ENCODE measurements at places on chromosomes 4 and X.

GRCh38 chr4:25970226-25970675 is 56.2 kb downstream of the SMIM20 start:
- DNase-seq, result no peak

- no peak for DNase-seq
These were observed 73.0 kb upstream of the ADGRG2 start for GRCh38 chrX:19195243-19195610.

DNA sequence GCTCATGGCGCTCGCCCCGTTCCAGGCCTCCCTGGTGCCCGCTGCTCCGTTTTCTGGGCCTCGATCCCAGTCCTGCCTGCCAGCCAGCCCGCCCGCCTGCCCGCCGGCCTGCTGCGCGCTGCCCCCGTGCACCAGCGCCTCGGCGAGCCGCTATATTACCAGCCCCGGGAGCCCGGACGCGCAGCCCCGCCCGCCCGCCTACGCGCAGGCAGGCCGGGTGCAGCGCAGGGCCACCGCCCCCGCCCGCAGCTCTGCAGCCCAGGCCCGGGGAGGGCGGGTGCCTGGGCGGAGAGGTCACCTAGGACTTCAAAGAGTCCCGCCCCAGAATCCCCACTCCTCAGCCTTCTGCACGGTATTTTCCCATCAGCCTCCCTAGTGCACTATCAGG is at the start of gene MAOB:
Gene MAOB (minus strand): TSS at position 157 of the 388 bp plus-strand sequence. CDS start 151 bp downstream, at position 6.
- no peak for DNase-seq

GRCh38 chr4:48380583-48381167 is 39.3 kb downstream of the SLAIN2 start:
- DNase-seq, result no peak

- DNase-seq, result no peak
These were observed 4.0 kb downstream of the GPR50 start for GRCh38 chrX:151180400-151180799.
